Ammon's horn (tissue), 1 donor: ENCODE measurements at places on chromosomes 11 and 22.

GRCh38 chr22:26229910-26230309 is 60.6 kb downstream of the SEZ6L start:
- peak; percentile 46 for DNase-seq

DNA sequence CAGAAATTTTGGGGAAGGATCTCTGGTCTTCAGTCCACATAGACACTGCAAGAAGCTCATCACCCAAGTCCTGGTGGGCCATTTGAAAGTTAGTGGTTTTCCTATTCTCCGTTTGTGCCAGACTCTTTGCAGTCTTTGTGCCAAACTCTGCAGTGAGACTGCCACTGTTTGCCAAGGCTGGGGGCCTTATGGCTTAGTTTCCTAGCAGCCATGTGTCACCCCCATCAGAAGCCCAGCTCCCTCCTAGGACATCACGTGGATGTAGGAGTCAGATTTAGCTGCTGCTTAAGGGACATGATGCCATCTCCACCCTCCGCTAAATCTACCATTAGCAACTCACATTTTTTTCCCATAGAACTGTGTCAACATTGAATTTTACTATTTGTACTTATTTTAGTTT is 220.0 kb downstream of the C11orf91 start:
- peak; percentile 41 for DNase-seq

DNA sequence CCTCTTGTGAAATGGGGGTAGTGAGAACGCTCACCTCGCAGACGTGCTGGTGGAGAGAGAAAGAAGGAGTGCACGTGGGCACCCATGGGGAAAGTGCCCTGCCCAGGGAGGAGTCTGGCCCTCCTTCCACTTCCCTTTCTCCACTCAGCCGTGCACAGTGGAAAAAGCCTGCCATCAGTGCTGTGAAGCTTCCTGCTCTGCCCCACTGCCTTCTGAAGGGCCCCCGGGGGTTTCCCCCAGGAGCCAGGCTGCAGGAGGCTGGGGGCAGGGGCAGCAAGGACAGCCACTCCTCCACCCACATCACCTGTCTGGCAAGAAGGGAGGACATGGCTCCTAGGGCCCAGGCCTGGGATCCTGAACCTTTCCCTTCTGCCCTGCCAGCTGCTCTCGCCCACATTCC is 7.6 kb downstream of the TP53I11 start:
- peak; percentile 49 for DNase-seq

DNA sequence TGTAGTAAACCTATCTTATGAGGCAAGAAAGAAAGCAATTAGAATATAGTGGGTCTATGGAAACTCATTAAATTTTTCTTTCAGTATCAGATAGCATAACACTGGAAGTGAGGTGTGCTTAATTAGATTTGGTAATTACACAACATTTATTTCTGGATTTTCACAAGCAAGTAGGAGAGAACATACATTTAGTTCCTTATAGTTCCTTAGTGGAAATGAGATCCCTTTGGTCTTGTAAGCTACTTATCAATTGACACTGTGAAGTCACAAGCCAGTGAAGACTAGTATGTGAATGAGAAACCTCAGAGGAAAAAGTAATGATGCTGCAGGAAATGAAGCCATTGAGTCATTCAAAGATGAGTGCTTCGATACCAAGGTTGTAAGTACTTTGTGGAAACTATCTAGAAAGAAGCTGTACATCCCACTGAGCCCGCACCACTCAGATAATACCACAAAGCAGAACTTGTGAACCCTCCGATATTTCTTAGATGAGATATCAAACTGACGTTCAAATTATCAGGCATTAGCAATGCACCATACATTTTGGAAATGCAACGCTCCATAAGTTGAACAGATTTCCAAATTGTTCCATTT is 53.5 kb downstream of the ENTHD1 start:
- DNase-seq = no peak

DNA sequence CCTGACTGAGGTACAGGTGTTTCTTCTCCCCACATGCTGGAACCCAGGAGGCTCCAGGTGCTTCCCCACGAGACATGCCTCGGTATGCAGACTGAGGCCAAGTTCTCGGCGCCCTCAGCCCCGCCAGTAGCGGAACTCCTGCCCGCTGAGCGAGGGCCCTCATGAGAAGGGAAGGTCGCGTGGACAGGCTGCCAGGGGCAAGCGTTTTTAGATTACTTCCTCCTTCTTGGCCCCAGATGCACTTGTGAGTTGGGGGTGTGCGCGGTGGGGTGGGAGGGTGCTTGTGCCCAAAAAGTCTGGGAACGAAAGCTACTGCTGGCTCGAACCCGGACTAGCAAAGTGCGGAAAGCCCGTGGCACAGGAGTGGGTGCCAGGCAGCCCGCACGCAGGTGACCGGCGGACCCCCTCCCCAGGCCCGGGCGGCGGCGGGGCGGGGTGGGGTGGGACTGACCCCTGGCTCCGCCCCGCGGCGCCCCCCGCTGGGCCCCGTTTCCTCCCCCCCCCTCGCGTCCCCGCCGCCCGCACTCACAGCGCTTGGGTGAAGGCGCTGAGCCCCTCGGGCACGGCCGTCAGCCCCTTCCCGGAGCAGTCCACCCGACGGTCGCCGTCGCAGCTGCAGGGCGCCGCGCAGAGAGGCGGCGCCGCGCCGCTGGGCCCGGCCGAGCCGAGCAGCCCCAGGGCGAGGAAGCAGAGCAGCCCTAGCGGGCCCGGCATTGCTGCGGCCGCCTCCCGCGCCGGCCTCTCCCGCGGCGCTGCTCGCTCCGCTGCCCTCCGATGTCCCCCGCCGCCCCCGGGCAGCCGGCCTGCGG is 797 bp downstream of the LGR4 start:
- DNase-seq = peak; percentile 40
